Natural killer cell (primary cell): ENCODE measurements at places on chromosomes 12 and 14. TPM values are rescaled to one million over a fixed set of nuclear protein-coding genes. Genes with fewer than 3 reads are reported as not detected.

The POTEG gene
- not detected for total RNA-seq

The E2F7 gene
- 0.59 TPM for total RNA-seq

The EMP1 gene
- total RNA-seq, result 4.2 TPM

The INTS13 gene
- total RNA-seq, result 17.5 TPM

The RNU7-1 gene
- not detected for total RNA-seq

The NPFF gene
- not detected for total RNA-seq

The AHNAK2 gene
- total RNA-seq, result not detected

DNA sequence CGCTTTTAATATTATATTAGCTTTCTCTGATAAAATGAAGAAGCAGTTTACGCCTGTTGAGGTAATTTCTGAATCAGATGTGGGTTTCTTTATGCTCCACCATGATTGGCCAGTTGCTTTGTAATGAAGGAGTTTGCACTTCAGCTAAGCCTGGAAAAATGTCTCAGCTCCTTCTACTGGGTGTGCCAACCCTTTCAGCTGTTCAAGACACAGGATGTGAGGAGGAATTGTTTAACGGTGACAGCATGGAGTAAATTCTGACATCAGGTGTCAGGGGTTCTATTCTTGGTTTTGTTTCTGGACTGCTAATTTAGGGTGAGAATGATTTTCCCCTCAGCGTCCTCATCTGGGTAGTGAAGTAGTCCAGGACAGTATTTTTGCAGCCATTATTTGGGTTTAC, 43.5 kb downstream of the FLRT2 start:
- no peak for DNase-seq
- H3K4me3 ChIP-seq, result no peak overlapping the region
- no peak overlapping the region for H3K27ac ChIP-seq
- no peaks in the 10 kb centered on the region for H3K4me1 ChIP-seq
- no peaks in the 10 kb centered on the region for H3K36me3 ChIP-seq

- H3K27ac ChIP-seq, result no peak overlapping the region
- no peaks in the 10 kb centered on the region for H3K27me3 ChIP-seq
- no peaks in the 10 kb centered on the region for H3K36me3 ChIP-seq
- no peak for DNase-seq
- H3K4me1 ChIP-seq, result peaks cover 15% of the 10 kb centered on the region
- H3K4me3 ChIP-seq, result no peak overlapping the region
Measured at GRCh38 chr14:73461478-73462047, 3.2 kb upstream of the NUMB start.

DNA sequence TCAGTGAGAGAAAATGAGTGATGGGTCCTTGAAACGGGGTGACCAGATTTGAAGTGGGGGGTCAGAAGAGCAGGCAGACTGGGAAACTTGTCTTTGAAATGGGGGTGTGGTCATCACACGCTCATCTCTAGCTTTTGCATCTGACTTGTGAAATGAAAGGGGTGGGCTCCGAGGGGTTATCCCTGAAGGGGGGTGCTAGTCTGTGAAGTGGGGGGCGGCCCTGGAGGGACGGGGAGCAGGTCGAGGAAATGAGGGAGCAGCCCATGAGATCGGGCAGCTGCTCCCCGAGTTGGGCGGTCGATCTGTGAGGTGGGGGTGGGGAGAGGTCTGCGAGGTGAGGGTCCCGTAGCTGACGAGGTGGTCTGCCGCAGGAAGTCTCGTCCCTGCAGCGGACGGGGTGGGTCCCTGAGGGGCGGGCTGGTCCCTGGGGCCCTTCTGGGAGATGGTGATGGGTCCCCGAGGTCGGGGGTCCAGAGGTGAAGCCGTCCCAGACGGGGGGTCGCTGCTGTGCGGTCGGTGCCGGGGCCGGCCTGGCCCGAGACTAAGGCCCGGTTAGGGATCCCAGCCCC, 542 bp downstream of the PXN start:
- H3K36me3 ChIP-seq, result no peaks in the 10 kb centered on the region
- H3K27me3 ChIP-seq, result no peaks in the 10 kb centered on the region
- peaks cover 56% of the 10 kb centered on the region for H3K4me1 ChIP-seq
- H3K27ac ChIP-seq, result peak overlapping the region; percentile 75
- DNase-seq, result no peak

GRCh38 chr12:114447274-114447716, 41.4 kb upstream of the TBX5 start:
- H3K27me3 ChIP-seq, result peaks cover 23% of the 10 kb centered on the region
- H3K36me3 ChIP-seq, result no peaks in the 10 kb centered on the region
- no peaks in the 10 kb centered on the region for H3K4me1 ChIP-seq
- no peak for DNase-seq
- H3K4me3 ChIP-seq, result no peak overlapping the region

- H3K4me1 ChIP-seq, result peaks cover 12% of the 10 kb centered on the region
- peaks cover 62% of the 10 kb centered on the region for H3K36me3 ChIP-seq
- no peak for DNase-seq
- H3K27ac ChIP-seq, result no peak overlapping the region
Measured at GRCh38 chr14:24183014-24183481, 5.6 kb downstream of the IPO4 start.

- H3K27me3 ChIP-seq, result no peaks in the 10 kb centered on the region
- no peak overlapping the region for H3K4me3 ChIP-seq
- DNase-seq, result no peak
- H3K36me3 ChIP-seq, result no peaks in the 10 kb centered on the region
- H3K4me1 ChIP-seq, result peaks cover 27% of the 10 kb centered on the region
Measured at GRCh38 chr12:9364224-9365176, 156.3 kb upstream of the PZP start.

DNA sequence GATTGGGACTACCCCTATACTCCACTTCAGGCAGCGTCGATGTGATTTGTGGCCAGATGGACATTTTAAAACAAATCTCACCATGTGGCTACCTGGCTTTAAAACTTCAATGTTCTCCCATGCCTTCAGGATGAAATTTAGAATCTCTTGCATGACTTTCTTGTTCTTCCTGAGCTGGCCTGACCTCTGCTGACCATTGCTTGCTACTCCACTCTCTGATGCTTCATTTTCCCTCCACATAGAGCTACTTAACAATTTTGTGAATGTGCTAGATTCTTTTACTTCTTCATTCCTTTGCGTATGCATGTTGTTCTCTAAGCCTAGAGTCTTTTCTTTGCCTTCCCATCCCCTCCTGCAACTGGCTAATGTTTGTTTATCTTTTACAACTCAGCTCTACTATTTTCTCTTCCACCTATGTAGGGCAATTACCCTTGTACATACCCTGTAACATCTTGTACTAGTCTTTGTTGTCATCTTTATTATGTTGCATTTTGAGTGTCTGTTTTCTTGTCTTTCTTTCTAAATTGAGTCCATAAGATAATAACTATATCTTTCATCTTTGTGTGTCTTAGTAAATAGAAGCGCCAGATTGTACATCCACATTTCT, 41.2 kb downstream of the YLPM1 start:
- DNase-seq, result peak; percentile 52
- H3K27ac ChIP-seq, result no peak overlapping the region

- DNase-seq, result no peak
- no peaks in the 10 kb centered on the region for H3K27me3 ChIP-seq
- H3K27ac ChIP-seq, result no peak overlapping the region
- H3K36me3 ChIP-seq, result no peaks in the 10 kb centered on the region
- H3K4me1 ChIP-seq, result no peaks in the 10 kb centered on the region
Measured at GRCh38 chr12:58034311-58034710, 92.9 kb downstream of the ATP23 start.

DNA sequence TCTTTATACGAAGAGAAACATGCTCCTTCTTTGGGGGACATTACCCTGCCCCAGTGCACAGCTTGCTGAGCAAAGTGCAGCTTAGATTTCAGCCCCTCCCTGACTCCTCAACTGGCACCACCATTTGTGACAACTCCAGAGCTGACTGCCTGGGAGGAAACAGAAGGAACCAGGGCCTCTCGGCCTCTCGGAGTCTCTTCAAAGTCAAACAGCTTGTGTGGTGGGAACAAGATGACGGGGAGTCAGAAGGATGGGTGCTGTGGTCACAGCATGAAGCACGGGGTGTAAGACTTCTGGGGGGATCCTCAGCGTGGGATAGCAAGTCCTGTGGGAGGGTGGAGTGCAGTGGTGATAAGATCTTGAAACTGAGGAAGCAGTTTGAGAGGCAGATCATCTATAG, 123.5 kb upstream of the BCL2L14 start:
- no peaks in the 10 kb centered on the region for H3K4me1 ChIP-seq
- DNase-seq, result no peak
- no peak overlapping the region for H3K4me3 ChIP-seq
- no peak overlapping the region for H3K27ac ChIP-seq
- H3K36me3 ChIP-seq, result no peaks in the 10 kb centered on the region

GRCh38 chr14:55579724-55580469, at the start of gene KTN1:
Gene KTN1 (plus strand): TSS chr14:55580207. CDS start chr14:55612049, 31,842 bp downstream.
- H3K27me3 ChIP-seq, result no peaks in the 10 kb centered on the region
- H3K4me3 ChIP-seq, result peak within 1 kb of the TSS; percentile 83
- no peaks in the 10 kb centered on the region for H3K36me3 ChIP-seq
- DNase-seq, result peak; percentile 83

- H3K27ac ChIP-seq, result no peak overlapping the region
- no peak for DNase-seq
- H3K4me1 ChIP-seq, result no peaks in the 10 kb centered on the region
- H3K27me3 ChIP-seq, result no peaks in the 10 kb centered on the region
- H3K36me3 ChIP-seq, result no peaks in the 10 kb centered on the region
Measured at GRCh38 chr12:85779768-85780167, 56.4 kb downstream of the RASSF9 start.

DNA sequence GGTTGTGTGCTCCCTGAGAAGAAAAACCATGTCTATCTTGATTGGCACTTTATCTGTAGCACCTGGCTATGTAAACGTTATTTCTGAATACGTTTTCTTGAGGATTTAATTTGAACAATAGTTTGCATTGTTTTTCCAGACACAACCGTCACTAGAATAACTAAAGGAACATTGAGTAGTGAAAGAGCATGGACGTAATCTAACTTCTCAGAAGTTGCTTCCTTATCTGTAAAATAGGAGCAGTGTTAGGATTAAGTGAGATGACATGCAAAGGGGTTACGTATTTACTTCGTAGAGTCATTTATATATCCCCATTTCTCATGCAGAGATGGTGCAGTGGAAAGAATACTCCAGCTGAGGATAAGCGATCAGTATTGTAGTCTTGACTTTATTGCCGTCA, 8.1 kb downstream of the AEBP2 start:
- H3K4me1 ChIP-seq, result peaks cover 21% of the 10 kb centered on the region
- H3K27me3 ChIP-seq, result no peaks in the 10 kb centered on the region
- no peak for DNase-seq
- no peak overlapping the region for H3K4me3 ChIP-seq

- peak within 1 kb of the TSS; percentile 60 for H3K27ac ChIP-seq
- DNase-seq, result no peak
- peaks cover 52% of the 10 kb centered on the region for H3K27me3 ChIP-seq
- H3K36me3 ChIP-seq, result no peaks in the 10 kb centered on the region
- peaks cover 35% of the 10 kb centered on the region for H3K4me1 ChIP-seq
Measured at GRCh38 chr12:26124446-26125399, at the start of gene BHLHE41. Gene BHLHE41 (minus strand): TSS chr12:26125037. CDS start chr12:26124779, 258 bp downstream.

GRCh38 chr12:109273354-109273753, 35.7 kb downstream of the FOXN4 start:
- H3K36me3 ChIP-seq, result no peaks in the 10 kb centered on the region
- DNase-seq, result no peak
- no peaks in the 10 kb centered on the region for H3K27me3 ChIP-seq
- H3K4me3 ChIP-seq, result no peak overlapping the region

- no peak overlapping the region for H3K4me3 ChIP-seq
- peaks cover 26% of the 10 kb centered on the region for H3K4me1 ChIP-seq
- DNase-seq, result peak; percentile 83
Measured at GRCh38 chr12:10235761-10236631, 23.3 kb downstream of the GABARAPL1 start.
